ENCODE measurements at places on chromosomes 13 and 19.

GRCh38 chr19:31166206-31166605, 183.0 kb downstream of the TSHZ3 start:
- no peak for DNase-seq

GRCh38 chr19:40445780-40446262, 1.7 kb upstream of the SERTAD3 start:
- no peak for DNase-seq

- DNase-seq, result no peak
Measured at GRCh38 chr19:53389571-53389970, 5.4 kb upstream of the ZNF765 start.

DNA sequence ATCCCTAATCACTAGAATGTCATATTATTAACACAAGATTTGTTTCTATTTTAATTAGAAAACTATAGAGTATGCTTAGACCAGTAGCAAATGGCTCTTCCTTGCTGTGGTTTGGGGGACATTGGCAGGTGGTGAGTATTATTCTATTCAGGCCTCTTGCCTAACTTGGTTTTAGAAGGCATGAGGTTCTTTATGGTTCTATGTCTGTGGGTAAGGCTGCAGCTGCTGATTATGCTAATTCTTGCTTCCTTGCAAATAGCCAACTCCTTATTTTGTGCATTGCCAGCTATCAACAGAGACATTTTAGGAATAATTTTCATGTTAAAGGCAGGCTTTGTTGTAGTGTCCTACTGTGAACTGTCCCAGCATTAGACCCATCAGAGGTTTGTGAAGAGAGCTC, 1344.9 kb downstream of the UQCRFS1 start:
- no peak for DNase-seq

GRCh38 chr19:40560092-40560507, 16.6 kb upstream of the SHKBP1 start:
- no peak for DNase-seq

- DNase-seq, result no peak
Measured at GRCh38 chr13:100983111-100983510, 308.5 kb upstream of the TMTC4 start.
